ENCODE measurements at places on chromosomes 5 and 9.
A peak's percentile ranks its signal among the peaks of the same experiment; 100 is the strongest.

- DNase-seq = no peak
Observed at GRCh38 chr5:148837383-148837782, 11.0 kb downstream of the ADRB2 start.

GRCh38 chr5:66358741-66359140 is 214.6 kb downstream of the SREK1 start:
- no peak for DNase-seq

GRCh38 chr5:12323637-12324229 is 419.5 kb upstream of the CTNND2 start:
- DNase-seq = no peak

DNA sequence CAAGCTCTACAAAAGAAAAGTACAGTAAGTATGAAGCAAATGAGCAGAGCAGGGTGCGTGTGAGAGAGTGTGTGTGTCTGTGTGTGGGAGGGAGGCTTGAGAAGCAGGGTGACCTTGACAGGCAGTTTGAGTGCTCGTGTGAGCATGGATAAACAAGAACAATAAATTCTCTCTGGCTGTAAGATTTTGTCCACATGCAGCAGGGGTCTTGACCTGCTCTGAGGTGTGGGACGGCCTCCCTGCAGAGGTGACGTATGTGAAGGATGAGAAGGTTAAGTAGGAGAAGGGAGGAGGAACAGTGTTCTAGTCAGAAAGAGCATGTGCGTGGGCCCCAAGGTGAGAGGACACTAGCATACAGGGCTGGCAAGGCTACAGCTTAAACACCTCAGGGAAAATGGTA is 49.0 kb downstream of the SPTLC1 start:
- no peak for DNase-seq

- DNase-seq = peak; percentile 2
Observed at GRCh38 chr5:130155345-130156011, 251.2 kb downstream of the CHSY3 start.

DNA sequence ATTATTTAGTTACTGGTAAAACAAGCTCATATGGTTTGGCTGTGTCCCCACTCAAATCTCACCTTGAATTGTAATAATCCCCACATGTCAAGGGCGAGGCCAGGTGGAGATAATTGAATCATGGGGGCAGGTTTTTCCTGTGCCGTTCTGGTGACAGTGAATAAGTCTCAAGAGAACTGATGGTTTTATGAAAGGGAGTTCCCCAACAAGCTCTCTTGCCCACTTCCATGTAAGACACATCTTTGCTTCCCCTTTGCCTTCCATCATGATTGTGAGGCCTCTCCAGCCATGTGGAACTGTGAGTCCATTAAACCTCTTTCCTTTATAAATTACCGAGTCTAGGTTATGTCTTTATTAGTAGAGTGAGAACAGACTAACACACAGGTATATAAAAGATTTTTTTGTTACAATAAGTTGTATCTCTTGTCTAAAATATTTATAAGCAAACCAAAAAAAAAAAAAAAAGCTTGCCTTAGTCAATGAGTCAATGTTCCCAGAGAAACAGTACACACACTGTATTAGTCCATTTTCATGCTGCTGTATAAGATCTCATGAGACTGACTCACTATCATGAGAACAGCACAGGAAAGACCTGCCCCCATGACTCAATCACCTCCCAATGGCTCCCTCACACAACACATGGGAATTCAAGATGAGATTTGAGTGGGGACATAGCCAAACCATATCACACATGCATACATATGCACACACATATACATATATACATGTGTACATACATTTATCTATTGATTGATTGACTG is 138.3 kb downstream of the BASP1 start:
- no peak for DNase-seq

- no peak for DNase-seq
Observed at GRCh38 chr5:14228219-14228618, 85.1 kb downstream of the TRIO start.

- DNase-seq = no peak
Observed at GRCh38 chr5:91074615-91075014, 308.5 kb downstream of the ARRDC3 start.

- DNase-seq = no peak
Observed at GRCh38 chr9:73741316-73741715, 589.7 kb downstream of the ANXA1 start.

- no peak for DNase-seq
Observed at GRCh38 chr9:87395804-87396479, 101.7 kb upstream of the DAPK1 start.

GRCh38 chr5:172049226-172049796 is 42.9 kb upstream of the FBXW11 start:
- no peak for DNase-seq

DNA sequence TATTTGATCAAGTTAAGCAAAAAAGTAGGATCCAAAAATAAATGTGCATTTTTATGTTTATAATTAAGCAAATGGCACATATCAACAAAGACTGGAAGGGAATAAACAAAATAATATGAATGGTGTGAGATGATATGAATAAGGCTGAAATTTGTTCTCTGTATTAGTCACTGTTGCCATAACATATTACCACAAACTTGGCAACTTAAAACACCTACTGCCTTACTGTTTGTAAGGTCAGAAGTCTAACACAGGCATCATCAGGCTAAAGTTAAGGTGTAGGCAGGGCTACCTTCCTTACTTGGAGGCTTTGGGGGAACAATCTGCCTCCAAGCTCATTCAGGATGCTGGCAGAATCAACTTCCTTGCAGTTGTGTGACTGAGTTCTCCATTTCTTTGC is 19.3 kb downstream of the PGGT1B start:
- no peak for DNase-seq

GRCh38 chr5:6838736-6839135 is 125.5 kb downstream of the TENT4A start:
- DNase-seq = no peak

DNA sequence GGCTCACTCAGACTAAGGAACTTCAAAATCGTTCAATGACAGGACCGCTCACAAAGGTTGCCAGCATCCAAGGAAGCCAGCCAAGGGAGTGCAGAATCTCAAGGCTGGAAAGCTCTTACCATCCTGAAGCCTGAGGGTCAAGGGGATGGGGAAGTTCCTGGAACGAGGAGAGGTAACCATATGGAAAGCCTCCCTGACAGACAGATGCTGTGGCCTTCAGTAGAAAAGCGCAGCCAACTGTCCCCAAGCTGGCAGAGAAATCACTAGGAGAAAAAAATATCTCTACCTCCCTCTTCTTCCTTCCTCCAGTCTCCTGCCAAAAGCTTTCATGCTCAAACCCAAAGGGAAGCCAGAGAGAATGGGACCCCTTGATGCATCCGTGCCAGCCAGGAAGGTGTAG is 90.5 kb upstream of the RANBP3L start:
- no peak for DNase-seq

GRCh38 chr9:103319979-103320378 is 324.8 kb downstream of the CYLC2 start:
- no peak for DNase-seq

- DNase-seq = no peak
Observed at GRCh38 chr9:27183131-27183530, 74.1 kb downstream of the TEK start.

DNA sequence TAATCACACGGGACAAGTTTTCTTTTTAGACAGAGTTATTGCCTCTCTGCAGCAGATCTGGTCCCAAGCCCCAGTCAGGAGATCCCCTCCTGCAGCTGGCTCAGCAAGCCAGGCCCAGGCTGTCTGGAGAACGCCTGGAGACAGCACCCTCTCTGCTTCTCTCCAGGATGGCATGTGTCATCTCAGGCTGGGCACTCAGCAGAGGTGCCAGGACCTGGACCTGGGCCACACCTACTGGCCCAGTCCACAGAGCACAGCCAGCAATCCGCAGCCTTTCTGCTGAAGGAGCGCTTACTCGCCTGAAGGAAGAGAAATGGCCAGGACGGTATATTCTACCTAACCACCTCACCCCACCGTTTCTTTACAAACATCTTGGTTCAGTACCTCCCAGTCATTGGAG is 4.7 kb upstream of the TBC1D9B start:
- DNase-seq = no peak

- no peak for DNase-seq
Observed at GRCh38 chr9:114851306-114851705, 45.5 kb upstream of the TNFSF15 start.

DNA sequence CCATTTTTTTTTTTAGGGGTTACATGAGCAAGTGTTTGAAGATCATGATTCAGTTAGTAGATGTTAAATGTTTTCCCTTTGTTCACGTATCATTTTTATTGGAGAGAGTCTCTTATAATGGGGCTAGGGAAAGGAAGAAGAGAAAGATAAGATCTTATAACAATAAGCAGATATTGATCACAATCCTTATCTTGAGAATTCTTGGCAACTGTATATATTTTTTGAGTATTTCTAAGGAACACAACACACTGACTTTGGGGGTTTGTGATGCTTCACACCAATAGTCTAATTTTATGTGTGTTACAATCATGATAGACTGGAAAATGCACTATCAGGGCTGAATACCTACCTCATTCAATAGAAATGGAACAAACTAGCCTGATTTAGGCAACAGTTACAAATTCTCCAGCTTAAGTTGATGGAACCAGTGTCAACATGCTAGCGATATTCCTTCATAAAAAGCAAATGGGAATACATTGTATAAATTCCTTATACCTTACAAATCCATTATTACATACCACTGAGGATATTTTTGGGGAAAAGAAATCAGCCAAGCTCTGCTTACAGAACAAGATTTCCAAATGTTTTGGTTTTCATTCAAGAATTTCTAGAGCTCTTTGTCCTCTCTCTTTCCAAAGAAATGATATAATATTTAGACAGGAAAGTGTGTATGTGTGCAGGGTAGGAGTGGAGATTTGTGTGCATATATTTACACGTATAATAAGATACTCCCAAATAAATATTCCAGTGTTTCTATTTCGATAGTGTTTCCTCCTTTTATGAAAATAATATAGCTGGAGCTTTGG is 41.5 kb downstream of the SVEP1 start:
- no peak for DNase-seq

DNA sequence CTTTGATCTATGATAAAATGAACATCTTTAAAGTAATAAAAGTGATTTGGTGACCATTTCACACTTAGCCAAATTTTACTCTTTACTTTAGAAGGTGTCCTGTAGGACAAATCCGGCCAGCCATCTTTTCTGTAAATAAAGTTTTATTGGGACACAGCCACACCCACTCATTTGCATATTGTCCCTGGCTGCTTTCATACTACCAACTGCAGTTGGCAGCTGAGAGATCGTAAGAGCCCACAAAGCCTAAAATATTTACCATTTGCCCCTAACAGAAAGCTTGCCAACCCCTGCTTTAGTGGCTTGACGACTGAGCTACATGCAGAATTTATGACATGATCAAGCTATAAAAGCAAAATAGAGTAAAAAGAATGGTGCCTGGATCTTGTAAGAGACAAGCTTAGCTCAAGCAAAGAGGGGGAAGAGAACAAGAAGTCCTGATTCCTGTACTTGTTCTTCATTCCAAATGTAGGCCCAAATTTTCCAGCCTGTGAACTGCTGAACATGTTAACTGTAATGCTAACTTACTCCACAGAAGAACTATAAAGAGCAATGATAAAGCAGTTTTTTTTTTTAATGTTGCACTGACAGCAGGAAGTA is 7.4 kb upstream of the FBXO10 start:
- no peak for DNase-seq

DNA sequence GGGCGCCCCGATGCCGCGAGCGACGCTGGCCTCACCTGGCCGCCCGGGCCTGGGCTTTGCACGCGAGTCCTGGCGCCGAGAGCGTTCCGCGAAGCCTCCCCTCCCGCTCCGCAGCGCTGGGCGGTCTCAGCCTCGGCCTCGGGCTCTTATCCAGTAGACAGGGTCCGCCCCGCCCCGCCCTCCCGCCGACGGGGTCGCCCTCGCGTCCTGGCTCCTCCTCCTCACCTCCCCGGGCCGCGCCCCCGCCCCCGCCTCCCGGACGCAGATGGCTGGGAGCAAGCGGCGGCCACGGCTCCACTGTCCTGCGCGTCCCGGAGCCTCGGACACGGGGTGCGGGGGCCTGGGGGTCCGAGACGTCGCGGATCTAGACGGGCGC is at the start of gene SLC6A3:
Gene SLC6A3 (minus strand): TSS at position 128 of the 376 bp plus-strand sequence. CDS start 2,243 bp downstream, outside the sequence.
- DNase-seq = peak; percentile 93

DNA sequence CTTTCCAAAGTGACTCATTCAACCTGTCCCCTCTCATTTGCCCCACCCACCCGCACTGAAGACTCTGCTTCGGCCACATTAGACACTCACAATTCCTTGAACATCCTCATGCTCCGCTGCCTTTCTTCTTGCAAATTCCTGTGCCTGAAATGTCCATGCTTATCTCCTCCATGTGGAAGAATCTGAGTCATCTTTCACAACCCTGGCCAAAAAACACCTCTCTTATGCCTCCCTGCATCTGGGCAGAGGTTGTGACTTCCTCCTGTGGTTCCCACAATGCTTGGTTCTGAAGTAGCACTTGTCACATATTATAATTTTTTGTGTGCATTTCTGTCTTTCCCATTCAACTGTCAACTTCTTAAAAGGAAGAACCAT is 238.6 kb downstream of the ENC1 start:
- DNase-seq = no peak

GRCh38 chr5:172141949-172142319 is 46.1 kb downstream of the STK10 start:
- DNase-seq = no peak
